ENCODE measurements at places on chromosomes 12 and 14.
A peak's percentile ranks its signal among the peaks of the same experiment; 100 is the strongest.

DNA sequence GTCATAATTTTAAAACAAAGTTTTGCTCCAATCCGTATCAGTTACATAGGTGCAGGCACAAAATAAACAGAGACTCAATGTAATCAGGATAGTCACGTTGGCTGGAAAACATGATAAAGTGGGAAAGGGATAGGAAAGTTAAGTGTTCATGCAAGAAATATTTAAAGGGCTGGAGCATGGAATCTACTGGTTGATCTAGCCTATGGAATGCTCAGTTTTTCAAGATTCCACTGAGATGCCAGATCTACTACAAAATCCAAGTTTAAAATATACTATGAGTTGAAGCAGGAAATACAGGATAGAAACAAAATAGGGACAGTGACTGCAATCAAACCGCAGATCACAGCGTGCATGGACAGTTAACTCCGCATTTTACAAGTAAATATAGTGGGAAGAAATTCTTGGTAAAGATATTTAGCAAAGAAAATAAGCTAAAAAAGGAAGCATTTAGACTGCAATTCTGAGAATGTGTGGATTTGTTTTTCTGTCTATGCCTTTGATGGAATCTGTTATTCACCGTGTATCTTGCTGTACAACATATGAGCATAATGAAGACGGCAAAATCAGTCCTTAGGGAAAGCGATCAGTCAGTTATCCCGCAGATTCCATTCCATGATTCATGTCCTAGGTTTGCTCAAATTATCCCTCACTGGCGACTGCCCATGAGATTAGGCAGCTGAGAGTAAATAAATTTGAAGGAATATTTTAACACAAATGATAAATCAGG, 1044.3 kb downstream of the FLRT2 start:
- no peak for DNase-seq

GRCh38 chr12:122830517-122831214, 4.6 kb upstream of the HIP1R start:
- DNase-seq: no peak

DNA sequence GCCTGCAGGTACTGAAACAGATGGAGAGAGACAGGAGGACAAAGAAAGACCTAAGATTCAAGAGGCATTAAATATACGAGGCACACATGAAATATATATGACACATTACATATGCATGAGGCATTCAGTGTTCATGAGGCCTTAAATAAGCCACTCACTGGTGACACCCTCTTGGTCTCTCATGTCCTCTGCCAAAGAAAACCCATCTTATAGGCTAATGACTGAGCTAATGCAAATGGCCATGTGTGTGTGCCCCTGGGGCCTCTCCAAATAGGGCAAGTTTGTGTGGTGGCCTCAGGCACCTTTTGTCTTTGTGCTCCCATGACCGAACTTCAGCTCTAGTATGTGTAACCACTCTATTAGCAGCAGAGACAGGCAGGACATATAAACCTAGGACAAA, 18.8 kb downstream of the COQ6 start:
- DNase-seq: no peak

DNA sequence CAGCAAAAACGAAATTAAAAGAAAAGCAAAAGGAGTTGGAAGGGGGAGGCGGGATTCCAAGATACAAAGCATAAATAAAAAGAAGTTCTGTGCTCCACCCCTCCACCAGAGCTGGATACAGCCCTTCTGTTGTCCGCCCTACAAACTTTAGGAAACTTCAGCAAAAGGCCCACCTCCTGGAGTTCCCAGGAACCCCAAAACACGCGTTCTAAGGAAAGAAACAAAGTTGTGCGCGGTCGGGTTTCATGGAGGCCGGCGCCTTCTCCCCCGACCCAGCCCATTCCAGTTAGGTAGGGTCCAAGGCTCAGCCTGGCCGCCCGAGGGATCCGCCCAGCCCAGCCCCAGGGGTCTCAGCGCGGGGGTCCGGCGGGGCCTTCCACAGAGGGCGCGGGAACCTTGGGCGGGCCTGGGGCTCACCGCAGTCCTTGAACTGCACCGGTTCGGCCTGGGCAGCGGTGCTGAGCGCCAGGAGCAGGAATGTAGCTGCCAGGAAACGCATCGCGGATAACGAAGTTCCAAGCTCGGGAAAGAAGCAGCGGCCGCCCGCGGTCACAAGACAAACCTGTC, at the start of gene NPC2:
Gene NPC2 (minus strand): TSS at position 530 of the 567 bp plus-strand sequence. CDS start 31 bp downstream, at position 499.
- DNase-seq: no peak

- peak; percentile 17 for DNase-seq
These were observed 46.0 kb upstream of the PLBD1 start for GRCh38 chr12:14613718-14614117.

GRCh38 chr14:33689680-33690079, 261.2 kb downstream of the EGLN3 start:
- no peak for DNase-seq

DNA sequence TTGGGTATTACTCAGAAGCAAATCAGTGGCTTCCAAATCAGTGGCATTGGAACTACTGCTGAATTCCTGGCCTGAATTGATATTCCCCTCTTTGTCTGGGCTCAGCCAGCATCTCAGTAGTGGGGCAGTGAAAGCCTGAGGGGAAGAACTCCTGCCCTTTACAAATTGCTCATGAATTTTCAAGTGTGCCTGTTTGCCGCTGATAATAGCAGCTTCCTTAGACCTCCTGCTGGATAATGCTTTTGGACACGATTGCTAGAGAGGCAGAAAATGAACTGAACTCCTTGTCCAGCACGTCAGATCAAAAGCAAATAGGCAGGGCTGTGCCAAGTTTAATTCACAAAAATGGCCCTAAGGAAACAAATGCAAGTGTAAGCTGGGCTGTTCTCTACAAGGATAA, 91.3 kb upstream of the GZMB start:
- no peak for DNase-seq

GRCh38 chr14:22821193-22822015, 6.2 kb upstream of the SLC7A7 start:
- DNase-seq: no peak

GRCh38 chr12:64877363-64878004, 53.0 kb downstream of the TBC1D30 start:
- DNase-seq: no peak

DNA sequence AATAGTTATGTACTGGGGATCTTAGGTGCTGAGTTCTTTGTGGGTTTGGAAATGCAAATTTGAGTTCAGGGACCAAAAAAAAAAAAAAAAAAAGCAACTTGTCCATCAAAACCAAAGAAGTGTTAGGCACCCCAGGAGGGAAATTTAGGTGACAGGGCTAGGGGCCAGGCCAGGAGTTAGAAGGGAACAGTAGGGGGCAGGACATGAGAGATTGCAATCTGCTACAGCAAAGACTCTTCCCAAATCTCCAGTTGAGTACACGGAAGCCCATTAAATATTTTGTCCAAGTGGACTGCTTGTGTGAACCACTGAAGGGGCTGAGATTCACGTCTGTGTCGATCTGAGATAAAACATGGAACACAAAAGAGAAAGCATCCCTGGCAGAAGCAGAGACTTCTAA, 52.8 kb downstream of the TSPAN19 start:
- no peak for DNase-seq

DNA sequence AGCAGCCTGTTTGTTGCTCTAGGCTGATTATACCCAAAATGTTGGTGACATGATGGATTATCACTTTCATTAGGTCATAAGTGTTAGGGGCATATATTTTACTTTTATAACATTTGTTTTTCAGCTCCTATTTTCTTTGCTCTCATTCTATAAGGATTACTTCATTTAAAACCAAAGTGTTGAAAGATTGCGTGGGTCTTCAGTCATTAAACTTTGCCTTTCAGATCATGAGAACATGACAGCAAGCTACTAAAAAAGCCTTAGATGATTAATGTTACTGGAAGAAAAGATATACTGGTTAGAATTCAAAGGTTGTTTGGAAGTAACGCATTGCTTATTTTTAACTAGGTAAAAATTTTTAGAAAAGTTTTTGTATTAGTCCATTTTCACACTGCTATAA, 156.8 kb downstream of the ERC1 start:
- no peak for DNase-seq

GRCh38 chr14:89196545-89196944, 220.5 kb downstream of the FOXN3 start:
- DNase-seq: peak; percentile 55

DNA sequence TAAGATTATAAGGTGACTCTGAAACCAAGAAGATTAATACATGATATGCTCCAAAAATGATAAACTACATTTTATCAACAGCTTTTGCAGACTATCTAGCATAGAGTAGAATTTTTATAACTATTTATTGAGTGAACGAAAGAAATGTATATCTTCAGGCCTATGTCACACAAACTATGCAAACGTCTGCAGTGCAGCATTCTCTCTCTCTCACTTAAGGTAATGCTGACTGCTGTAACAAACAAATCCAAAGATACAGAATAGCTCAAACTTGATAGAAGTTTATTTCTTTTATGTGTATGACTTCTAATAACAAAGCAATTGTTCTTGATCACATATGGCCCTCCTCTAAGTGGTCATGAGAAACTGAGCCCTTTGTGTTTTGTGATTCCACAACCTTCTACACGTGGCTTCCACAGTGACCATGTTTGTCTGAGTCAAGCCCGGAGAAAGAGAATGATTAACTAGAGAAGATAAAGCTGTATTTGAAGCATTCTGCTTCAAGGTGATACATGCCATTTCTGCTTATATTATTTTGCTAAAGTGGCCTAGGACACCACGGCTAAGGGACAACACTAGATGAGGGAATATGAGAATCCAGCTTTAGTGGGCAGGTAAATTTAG, 1352.7 kb upstream of the TMEM132C start:
- DNase-seq: no peak

- DNase-seq: no peak
These were observed 171.6 kb upstream of the HIF1A start for GRCh38 chr14:61523751-61524150.

- DNase-seq: no peak
These were observed 44.7 kb downstream of the TMEM117 start for GRCh38 chr12:43880547-43880946.

DNA sequence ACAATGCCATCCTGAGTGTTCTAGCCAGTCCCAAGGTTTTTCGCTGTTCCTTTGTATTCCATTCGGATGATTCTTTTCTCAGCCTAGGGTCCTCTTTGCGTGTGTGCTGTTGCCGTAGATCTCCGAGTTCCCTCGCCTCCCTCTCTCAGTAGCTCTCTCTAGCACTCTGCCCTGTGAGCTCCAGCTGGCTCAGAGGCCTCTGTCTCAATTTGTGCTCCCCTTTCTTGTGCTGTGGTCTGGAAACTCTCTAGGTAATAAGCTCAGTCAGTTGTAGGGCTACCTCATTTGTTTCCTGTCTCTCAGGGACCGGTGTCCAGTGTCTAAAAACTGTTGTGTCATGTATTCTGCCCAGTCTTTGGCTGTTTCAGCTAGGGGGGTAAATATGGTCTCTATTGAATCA, 179.3 kb downstream of the PCNX1 start:
- DNase-seq: no peak

DNA sequence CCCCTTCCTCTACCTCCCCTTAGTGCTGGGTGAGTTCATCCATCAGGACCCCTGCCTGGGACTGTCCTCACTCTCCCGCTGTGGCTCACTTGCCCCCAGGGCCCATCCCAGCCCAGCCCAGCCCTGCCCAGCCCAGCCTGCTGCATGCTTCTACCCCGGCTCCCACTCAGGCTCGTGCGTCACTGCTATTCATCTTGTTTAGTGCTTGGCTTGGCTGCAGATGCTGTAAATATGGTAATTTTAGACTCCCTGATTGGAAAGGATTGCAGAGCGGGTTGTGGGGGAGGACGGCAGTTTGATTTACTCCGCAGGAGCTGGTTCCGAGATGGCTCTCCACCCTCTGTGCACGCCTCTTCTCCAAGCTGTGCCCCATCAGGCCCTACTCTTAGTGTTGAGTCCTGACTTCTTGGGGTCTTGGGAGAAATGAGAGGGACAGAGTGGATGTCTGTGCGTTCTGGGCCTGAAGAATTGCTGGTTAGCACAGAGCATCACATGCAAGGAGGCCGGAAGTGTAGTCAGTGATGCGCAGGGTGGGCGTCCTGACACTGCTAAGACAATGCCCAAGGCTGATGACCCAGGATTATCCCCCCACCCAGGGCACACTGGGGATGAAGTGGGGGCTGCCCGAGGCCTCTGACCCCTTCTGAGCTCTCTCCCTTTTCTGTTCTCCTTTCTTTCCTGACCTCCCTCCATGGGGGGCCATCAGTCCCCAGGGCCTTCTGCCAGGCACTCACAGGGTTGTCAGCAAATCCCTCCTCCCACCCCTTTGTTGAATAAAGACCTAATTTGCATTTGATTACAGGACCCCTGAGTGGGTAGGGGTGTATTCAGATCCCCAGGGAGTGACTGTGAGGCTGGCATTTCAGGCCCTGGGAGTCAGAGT, 244.4 kb downstream of the ZFP36L1 start:
- DNase-seq: peak; percentile 94

DNA sequence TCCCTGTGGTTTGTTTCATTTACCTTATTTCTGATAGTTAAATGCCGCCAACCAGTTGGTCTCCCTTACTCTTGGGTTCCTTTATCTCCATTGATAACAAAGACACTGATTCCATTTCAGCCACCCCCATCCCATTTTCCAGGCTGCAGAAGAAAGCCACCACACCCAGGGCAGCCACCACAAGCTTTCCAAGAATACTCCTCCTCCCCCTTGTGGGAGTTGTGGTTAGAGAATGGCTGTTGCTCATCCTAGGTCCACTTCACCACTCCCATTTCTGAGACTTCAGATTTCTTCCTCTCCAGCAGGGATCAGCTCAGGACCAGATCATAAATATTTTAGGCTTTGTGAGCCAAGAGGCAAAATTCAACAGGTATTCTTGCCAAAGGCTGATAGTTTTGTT, 73.9 kb downstream of the ANO4 start:
- DNase-seq: no peak

DNA sequence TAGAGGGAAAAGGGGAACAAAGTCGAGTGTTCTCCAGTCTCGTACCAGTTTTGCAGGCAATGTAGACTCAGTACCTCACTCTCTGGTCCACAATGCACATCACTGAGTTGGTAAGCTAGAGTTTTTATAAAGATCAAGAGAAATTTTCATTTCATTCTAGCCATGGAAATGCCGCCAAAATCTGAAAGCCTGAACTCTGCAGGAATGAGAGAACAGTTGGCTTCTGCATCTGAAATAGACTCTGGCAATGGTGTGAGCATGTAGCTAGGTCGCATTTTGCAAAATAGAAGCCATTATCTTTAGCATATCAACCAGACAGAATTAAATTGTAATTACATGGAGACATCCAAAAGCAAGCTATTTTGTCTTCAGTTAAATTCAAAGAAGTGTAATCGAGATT, 381.0 kb downstream of the NOVA1 start:
- no peak for DNase-seq

DNA sequence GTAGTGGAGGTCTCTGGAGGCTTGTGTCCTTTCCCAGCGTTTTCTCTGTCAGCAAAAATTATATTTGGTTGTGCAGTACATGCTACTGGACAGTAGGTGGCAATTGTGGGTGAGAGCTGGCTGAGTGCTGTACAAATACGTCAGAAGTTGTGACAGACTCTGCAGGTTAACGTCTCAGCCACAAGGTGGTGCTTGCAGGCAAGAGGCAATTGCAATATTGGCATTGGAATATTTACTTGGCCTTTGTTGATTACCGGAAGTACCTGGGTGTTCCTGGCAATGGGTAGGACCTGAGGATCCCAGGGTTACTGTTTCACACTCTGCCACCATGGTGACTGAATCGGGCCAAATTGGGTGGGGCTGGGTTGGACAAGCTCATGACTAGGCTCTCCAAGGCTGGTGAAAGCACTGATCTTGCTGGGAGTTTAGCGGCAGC, 333.9 kb upstream of the LMO3 start:
- no peak for DNase-seq

- no peak for DNase-seq
These were observed 34.5 kb downstream of the SYNDIG1L start for GRCh38 chr14:74391479-74391878.
